Stimulated activated CD4-positive, alpha-beta T cell treated with anti-CD3 and anti-CD28 coated beads, Interleukin-4, amount 100 ng/mL, for 24 hours (primary cell): ENCODE measurements at places on chromosomes 11 and 22.

DNA sequence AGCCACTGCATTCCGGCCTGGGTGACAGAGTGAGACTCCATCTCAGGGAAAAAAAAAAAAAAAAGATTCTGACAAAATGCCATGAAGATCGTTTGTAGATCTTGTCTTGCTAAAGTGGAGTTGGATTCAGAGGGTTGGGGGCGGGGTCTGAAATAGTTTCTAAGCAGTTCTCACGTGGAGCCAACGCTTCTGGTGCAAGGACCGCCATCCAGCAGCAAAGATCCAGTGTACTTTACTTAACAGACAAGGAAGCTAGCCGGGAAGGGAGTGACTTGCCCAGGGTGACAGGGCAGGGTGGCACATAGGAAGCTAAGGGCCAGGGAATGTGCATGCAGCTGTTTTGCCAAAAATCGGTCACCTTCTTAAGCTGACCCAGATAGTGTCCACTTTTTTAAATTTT, 27.4 kb downstream of the APOL1 start:
- DNase-seq = no peak

GRCh38 chr11:75966537-75967287, 151.7 kb downstream of the UVRAG start:
- DNase-seq = no peak

DNA sequence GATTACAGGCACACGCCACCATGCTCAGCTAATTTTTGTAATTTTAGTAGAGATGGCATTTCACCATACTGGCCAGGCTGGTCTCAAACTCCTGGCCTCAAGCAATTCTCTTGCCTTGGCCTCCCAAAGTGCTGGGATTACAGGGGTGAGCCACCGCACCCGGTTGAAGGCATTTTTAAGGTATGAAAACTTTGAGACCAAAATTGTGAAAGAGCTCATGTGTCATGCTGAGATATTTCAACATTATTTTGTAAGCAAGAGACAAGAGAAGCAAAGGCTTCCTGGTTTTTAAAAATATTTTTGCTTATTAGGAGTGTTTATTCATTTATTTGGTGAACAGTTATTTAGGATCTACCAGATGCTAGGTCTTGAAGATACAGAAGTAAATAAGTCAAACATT, 6.8 kb downstream of the NHERF4 start:
- DNase-seq = no peak

- DNase-seq = no peak
Observed at GRCh38 chr11:120622189-120622875, 110.8 kb downstream of the GRIK4 start.

DNA sequence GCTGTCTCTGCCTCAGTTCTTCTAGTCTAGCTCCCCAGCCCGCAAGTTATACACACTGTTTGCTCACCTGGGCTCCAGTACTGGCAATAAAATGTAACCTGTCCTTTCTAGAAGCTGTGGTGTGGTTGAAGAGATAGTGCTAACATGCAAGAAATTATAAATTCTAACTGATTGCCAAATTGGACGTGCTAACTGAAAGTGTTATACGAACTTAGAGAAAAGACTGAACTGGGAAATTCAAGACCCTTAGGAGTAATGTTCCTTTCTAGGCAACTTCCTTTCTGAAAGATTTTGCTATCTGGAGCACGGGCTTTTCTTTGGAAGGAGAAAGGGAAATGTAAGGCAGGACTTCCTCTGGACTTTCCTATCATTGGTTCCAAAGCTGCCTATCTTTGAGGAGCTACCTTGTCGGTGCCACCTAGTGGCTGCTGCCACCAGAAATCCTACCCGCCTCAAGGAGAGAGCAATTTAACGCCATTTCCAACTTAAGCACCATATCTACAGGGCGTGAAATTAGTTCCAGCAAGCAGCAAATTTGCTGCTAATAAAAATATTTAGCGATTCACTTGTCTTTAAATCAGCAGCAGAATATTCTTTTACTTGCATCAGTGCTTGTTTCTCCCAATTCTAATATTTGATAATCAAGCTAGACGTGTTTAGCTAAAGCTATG, 12.7 kb upstream of the TMEM218 start:
- peak; percentile 42 for DNase-seq

DNA sequence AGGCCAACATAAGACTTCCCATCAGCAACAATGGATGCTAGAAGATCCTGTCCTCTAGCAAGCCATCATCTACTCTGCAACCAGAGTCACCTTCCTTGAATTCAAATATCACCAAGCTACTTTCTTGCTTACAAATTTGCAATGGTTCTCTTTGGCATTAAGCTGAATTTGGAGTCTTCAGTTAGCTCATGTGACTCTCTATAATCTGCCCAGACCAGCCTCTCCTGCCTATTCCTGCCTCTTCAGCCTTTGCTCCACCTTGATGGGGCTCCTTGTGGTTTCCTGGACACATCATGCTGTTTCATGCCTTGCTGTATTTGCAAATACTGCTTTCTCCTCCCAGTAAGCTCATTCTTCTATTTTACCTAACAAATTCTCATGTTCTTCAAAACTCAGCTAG, 82.3 kb downstream of the RASSF10 start:
- no peak for DNase-seq

- DNase-seq = peak; percentile 71
Observed at GRCh38 chr22:45671783-45672563, at the start of gene ATXN10. ATXN10 (plus strand) TSS chr22:45671834; CDS start chr22:45672064, 230 bp downstream.

DNA sequence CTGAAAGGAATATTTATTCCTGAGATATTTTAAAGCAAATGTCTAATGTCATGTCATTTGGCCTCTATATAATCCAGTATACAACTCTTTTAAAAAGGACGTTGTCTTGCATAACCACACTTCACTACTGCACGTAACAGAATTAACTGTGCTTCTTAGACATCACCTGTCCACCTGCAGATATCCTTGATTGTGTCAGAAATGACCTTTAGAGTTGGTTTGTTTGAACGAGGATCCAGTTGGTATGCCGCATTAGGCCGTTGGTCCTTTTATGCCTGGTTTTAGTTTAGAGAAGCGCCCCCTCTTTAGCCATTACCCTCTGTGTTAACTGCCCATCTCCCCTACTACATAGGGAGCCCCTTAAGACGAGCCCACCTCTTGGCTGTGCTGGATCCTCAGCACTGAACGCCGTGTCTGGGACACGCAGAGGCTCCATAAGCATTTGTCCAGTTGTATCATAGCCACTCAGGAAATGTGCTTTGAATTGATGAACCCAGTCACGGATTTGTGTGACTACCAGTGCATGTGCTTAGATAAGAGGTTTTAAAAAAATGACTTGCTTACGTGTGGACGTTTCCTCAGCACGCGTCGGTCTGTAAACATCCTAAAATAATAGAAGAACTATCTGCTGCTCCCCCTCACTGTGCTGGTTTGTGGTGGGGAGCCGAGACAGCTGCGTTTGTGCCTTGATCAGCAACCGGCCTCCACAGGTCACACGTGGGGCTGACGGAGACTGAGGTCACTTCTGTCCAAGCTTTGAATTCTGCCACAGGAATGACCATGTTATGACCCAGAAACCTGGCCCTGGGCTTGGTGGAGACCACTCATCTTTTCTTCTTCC, 4.0 kb downstream of the MICAL2 start:
- DNase-seq = no peak

GRCh38 chr11:1998290-1998689, 648 bp upstream of the H19 start:
- DNase-seq = no peak

DNA sequence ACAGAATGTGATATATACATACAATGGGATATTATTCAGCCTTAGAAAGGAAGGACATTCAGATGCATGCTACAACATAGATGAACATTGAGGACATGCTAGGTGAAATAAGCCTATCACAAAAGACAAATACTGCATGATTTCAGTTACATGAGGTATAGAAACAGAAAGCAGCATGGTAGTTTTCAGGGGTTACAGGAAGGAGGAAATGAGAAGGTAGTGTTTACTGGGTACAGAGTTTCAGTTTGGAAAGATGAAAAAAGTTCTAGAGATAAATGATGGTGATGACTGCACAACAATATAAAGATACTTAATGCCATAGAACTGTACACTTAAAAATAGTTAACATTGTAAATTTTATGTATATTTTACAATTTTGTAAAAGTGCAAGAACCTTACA, 266.7 kb upstream of the C11orf87 start:
- DNase-seq = no peak

- no peak for DNase-seq
Observed at GRCh38 chr11:30150425-30150824, 80.4 kb upstream of the FSHB start.

DNA sequence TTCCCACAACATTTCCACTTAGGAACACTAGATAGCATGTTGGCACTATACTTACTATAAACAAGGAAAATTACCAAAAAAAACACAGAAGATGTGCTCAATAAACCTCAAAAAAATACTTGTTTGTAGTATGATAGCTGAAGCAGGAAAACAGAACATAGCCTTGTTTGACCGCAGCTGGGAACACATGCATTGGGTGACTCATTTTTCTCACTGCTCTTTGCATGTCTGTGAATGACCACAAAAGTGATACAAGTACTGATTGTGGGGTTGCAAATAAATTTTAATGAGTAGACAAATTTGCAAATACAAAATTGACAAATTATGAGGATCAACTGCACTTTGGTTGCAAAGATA, 22.8 kb upstream of the GUCY1A2 start:
- no peak for DNase-seq

- no peak for DNase-seq
Observed at GRCh38 chr11:1906611-1907423, 12.7 kb upstream of the TNNT3 start.

DNA sequence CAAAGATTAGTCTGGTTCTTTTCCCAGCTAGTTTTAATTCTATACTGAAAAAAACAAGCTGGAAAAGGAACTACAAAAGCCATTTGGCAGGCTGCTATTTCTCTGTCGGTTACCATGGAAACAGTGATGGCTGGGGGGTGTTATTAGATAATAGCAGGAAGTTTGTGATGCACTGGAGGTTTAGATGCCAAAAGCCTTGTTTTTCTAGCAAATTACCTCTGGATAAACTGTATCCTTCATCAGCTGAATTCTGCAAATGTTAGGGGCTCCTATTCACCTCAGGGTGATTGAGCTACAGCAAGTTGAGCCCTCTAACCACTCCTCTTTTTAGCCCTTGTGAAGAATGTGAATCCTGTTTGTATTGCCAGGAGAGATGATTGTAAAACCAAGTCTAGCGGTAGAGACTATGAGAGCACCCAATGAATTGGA, 25.2 kb downstream of the ALKBH3 start:
- no peak for DNase-seq

- no peak for DNase-seq
Observed at GRCh38 chr11:19437760-19438159, 197.0 kb upstream of the E2F8 start.

GRCh38 chr11:129750343-129751292, 65.0 kb upstream of the TMEM45B start:
- peak; percentile 79 for DNase-seq

DNA sequence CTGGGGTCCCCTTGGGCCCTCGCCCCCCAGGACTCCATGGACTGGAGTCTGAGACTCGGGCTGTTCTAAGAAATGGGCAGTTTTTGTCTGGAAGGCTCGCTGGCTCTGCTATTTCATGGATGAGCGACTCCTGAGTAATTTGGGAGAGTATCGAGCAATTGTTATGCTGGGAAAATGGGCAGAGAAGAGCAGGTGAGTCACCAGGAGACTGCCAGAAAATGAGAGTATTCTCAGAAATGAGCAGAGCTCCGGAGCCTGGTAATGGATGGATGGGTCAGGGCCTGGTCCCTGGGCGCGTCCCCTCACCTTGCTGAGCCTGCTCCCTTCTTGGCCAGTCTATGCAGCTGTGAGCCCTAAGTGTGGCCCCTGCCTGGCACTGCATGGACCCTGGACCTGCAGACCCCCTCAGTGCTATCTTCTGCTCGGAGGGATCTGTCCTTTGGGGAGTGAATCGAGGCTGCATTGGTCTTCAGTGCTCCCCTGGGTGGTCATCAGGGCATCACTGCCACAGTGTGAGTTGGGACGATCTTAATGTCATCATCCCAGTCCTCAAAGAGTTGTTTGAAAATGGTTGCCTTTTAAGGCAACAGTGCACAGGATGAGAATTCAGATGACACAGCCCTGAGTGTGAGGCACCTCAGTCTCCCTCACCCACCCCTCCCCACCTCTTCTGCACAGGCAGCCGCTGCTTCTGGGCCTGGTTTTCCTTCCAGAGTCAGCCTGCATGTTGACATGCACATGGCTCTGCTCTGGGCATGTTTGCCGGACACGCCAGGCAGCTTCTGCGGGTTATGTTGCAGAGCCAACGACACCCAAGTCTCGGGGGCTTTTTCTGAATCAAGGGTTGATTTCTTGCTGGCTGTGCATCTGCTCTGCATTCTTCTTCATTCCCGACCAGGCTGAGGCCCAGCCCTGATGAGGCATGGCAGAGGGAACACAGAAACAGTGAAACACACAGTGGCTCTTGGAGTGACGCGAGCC, 519.0 kb downstream of the TBC1D22A start:
- DNase-seq = no peak

DNA sequence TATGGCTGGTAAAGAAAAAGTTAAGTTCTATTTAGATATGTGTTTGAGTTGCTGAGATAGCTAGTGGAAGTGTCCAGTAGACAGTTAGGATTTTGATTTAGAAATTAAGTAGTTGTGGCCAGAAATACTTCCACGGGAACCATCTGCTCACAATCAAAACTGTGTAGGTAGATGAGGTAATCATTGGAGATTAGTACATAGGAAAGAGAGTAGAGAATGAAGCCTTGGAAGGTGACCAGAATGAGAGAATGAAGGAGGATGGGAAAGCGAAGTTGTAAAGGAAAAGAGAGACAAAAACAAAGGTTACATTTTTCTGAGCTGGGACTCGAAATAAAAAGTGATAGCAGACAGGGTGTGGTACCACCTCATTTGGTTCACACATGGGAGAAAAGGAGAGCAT, 296.9 kb upstream of the SORL1-AS1 start:
- DNase-seq = no peak

GRCh38 chr22:41963453-41964111, 5.7 kb upstream of the SEPTIN3 start:
- no peak for DNase-seq

DNA sequence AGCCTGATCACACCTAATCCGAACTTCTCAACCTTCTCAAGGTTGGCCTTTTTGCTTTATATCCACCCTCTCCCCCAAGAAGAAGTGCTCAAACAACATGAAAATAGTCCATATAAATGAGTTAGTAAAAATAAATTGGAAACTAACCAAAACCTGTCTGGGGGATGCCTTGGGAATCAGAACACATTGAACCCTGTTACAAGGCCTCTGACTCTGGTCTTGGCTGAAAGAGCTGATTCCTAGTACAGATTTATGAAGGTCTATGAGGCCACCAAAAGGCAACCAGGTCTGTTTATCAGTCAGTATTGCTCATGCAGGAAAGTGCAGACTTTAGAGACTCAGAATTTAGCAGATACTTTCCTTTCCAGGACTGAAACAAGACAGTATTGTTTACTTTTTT, 49.7 kb downstream of the NRXN2 start:
- DNase-seq = no peak

GRCh38 chr22:26302726-26303125, 126.3 kb upstream of the ASPHD2 start:
- no peak for DNase-seq

DNA sequence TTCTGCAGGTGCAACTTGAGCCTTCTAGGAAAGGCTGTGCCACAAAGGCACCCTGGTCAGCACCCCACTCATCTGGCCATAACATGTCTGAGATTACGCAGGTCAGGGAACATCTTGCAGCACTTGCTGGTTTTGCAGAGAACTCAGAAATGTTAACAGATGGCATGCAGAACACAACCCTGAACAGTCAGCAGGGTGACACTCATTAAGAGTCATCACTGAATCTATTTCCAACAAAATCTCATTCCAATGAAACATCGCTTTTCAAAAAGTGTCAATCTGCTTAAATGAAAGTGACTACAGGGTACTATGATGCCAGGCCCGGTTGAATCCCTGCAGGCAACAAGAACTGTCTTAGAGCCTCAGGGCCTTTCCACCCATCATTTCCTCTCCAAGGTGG, 369.8 kb upstream of the CCDC90B start:
- no peak for DNase-seq

- no peak for DNase-seq
Observed at GRCh38 chr11:1542267-1542666, 29.8 kb downstream of the DUSP8 start.
